ENCODE measurements at places on chromosomes 7 and 10. TPM values are rescaled to one million over a fixed set of nuclear protein-coding genes. Genes with fewer than 3 reads are reported as not detected.

The TDRD1 gene
- 0.27 TPM for total RNA-seq

The TES gene
- total RNA-seq = 88.1 TPM

The NAT16 gene
- not detected for total RNA-seq

GRCh38 chr10:100889546-100889945 is 23.2 kb upstream of the SLF2 start:
- DNase-seq = no peak

- DNase-seq = no peak
These were observed 10.7 kb downstream of the CALD1 start for GRCh38 chr7:134789967-134790685.
